HT1080 (cell line): ENCODE measurements at places on chromosomes 5 and 9. TPM values are rescaled to one million over a fixed set of nuclear protein-coding genes. Genes with fewer than 3 reads are reported as not detected.
A peak's percentile ranks its signal among the peaks of the same experiment; 100 is the strongest.

DNA sequence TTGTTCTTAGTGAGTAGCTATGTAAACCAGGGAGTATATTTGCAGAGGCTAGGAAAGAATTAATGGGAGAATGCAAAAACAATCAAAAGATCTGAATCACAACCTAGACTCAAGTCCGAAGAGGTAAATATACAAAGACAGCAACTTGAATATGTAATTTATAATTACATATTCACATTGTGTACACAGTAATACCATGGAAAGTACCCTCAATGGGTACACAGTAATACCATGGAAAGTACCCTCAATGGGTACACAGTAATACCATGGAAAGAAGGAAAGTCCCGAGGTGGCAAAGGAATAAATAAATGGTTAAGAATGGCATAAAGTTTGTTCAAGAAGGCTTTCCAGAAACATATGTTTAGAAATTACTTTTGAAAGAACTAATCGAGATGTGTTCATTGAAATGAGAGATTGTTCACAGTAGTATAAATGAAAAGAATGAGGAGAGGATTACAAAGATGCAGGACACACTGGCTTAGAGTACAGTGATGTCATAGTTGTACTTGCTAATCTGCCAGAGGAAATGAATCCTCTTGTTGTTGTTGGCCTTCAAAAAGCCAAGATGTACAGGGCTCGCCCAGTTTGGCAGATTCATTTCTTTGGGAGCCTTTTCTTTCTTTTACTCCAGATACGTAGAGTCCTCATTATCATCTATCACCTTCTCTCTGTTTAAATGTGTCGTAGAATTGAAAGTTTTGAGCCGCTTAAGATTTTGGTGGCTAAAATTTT lies 116.0 kb downstream of the UNC13B start:
- DNase-seq = peak; percentile 72

- no peak for DNase-seq
Observed at GRCh38 chr5:109876030-109876725, 186.5 kb downstream of the MAN2A1 start.

GRCh38 chr5:172579403-172579990 lies 61.6 kb upstream of the NEURL1B start:
- DNase-seq = no peak

- peak; percentile 18 for DNase-seq
Observed at GRCh38 chr9:2362150-2362549, 259.4 kb upstream of the VLDLR start.

DNA sequence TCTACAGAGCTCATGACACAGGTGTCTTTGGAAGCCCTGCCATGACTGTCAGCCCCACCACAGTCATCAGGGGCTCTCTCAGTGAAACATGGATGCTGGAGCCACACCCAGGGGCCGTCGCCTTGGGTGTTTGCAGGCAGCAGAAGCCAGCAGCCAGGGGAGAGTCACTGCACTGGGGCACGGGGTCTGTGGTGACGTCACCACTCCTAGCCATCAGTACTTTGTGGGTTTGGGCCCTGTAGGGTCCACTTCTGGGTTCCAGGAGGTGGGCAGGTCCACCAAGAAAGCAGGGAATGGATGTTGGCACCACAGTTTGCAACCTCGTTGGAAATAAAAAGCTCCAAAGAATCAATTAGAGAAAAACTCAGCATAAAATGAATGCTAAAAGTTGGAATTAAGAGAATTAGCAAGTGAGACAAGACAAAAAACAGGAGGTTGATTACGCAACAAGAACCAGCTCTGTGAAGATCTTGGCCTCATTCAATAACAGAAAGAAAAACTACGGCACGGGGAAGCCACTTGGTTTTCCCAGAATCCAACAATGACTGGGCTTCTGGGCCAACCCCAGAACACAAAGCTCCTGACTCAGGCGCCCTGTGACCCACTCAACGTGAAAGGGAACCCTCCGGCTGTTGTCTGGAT lies 34.3 kb downstream of the MED10 start:
- no peak for DNase-seq

DNA sequence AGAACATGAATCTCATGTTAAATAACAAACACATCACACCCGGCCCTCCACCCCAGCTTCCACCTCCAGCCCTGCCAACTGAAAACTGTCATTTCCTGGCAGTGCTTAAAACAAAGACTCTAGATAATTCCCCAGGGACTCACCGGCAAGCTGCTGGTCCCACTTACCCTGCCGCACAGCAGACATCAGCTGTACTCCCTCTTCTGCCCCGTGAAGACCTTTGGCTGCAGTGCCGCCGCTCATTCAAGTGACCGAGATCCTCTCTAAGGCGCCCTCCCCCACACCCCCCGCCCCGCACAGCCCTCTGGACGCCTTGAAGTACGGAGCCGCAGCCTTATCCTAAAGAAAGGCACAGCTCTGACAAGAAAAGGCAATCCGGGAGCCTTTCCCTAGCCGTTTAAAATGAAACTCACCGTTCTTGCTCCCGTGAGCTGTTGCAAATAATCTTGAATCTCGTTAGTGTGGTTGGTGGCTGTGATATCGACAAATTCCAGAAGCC lies 434 bp downstream of the GLRX start:
- peak; percentile 42 for DNase-seq

- no peak for DNase-seq
Observed at GRCh38 chr5:66597183-66597757, 1.1 kb downstream of the MAST4 start.

Gene SHOC1
- not detected in 2 replicates for total RNA-seq

- DNase-seq = no peak
Observed at GRCh38 chr9:16003785-16004184, 450.9 kb downstream of the CCDC171 start.

Gene UHRF2
- 47.8 and 58.5 TPM in 2 replicates for total RNA-seq

DNA sequence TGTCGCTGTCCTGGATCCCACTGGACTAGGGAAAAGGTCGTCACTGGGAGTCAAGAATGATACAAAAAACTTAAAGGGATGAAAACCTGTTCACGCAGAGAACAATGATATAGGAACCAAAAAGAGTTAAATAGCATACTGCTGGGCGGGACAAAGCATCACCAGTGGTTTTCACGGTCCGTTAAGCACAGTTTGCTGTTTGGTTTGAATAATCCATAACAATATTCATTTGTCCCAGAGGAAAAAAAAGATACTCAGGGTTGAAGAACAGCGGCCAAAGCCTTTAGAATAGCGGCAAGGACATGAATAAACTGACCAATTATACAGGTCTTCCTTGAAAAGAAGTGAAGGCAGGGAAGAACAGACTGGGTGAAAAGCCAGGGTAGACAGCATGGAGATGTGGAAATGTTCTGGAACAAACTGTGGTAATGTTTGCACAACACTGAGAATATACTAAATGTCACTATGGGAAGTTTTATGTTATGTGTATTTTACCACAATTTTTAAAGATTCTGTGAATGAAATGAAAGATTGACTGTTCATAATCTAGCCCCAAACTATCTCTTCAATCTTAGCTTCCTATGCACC lies 60.8 kb downstream of the MTMR12 start:
- no peak for DNase-seq

GRCh38 chr9:90299968-90300367 lies 342.7 kb downstream of the DIRAS2 start:
- DNase-seq = no peak

- peak; percentile 52 for DNase-seq
Observed at GRCh38 chr9:385818-386398, 171.2 kb downstream of the DOCK8 start.

Gene SV2C
- total RNA-seq = not detected in 2 replicates

Gene PCDHB8
- not detected in 2 replicates for total RNA-seq

DNA sequence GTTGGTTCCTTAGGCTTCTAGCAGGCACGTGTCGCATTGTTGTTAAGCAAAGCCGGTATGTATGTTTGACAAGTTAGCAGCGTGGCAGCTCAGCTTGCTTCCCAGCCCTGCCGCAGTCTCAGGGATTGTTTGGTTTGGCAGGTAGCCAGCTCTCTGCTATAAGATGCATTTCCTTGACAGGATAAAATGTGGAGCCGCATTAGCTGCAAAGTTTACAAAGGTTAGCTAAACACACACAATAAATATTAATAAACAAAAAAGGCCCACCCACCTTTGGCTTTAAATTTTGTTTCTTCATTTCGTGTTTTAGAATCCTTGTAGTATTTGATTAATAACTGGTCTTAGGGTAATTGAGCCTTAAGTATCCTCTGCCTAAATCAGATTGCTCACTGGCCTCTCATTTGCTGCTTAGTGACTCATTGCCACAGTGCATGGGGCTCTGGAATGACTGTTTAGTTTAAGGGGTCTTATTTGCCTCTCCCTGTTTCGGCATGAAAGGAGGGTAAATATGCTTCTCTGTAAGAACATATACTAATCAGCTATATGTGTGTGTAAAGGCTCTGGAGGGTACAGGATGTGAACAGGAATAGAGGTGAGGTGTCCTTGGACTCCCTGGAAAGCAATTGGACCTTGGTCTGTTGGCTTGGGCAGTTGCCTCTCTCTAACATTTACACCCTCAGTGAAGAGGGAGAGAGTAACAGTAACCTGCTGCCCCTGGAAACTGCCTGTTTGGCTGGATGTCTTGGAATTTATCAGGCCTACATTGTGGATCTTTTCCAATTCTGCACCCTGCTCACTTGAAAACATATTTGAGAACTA lies 122.0 kb downstream of the GDNF start:
- peak; percentile 93 for DNase-seq

DNA sequence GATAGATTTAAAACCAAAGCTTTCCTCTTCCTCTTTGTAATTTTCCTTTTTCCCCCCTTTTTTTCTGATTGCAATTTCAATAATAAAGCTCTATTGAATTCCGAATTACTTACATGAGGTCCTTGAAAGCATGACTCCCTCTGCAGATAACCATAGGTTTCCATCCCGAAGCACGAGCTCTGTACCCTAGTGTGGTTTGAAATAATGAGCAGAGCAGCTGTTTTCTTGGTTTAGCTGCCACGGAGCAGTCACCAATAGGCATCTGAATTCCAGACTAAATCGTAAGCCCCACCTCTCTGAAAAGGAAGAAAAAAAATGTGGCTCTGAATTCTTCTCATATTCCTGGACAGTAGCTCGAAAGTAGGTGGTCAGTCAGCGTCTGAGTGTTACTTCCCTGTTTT lies 18.5 kb upstream of the GNE start:
- DNase-seq = peak; percentile 81

Gene SPINK4
- not detected in 2 replicates for total RNA-seq

Gene SPAG8
- total RNA-seq = 0.26 and 1.0 TPM in 2 replicates

Gene CDH9
- total RNA-seq = not detected in 2 replicates

GRCh38 chr5:124105326-124105725 lies 593.3 kb downstream of the CSNK1G3 start:
- no peak for DNase-seq

DNA sequence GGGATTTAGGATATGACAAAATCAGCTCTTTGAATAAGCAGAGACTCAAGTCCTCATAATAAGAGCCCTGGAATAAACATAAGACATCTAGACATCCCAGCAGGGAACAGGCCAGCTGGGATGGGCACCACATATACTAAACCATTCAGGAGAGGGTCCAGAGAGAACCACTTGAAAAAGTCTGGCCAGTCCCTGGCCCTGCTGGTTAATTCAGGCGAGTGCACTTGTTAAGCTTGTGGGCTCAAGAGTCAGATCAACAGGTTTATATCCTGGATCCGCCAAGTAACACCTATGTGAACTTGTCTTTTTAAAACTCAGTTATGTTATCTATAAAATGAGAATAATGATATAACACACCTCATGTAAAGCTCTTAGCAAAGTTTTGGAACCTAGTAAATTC lies 63.3 kb downstream of the CAVIN4 start:
- DNase-seq = no peak

DNA sequence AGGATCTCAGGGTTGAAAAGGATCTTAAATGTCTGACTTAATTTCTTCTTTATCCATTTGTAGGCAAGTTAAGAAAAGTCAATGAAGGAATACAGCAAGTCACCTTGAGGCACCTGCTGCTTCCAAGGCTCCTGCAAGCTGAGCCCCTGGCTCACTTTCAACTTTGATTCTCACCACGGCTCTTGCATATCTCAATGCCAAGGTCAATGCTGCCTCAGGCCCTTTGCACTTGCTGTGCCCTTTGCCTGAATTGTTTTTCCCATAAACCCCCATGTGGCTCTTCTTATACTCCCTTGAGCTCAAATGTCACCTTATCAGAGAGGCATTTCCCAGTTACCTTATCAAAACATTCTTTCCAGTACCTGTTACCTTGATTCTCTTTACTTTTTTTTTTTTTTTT lies 144.3 kb upstream of the RAPGEF1 start:
- no peak for DNase-seq

- no peak for DNase-seq
Observed at GRCh38 chr5:159752622-159753275, 163.5 kb upstream of the ADRA1B start.

- no peak for DNase-seq
Observed at GRCh38 chr5:30605693-30606268, 587.7 kb upstream of the CDH6 start.

GRCh38 chr9:136943291-136944211 lies 987 bp downstream of the FBXW5 start:
- no peak for DNase-seq

DNA sequence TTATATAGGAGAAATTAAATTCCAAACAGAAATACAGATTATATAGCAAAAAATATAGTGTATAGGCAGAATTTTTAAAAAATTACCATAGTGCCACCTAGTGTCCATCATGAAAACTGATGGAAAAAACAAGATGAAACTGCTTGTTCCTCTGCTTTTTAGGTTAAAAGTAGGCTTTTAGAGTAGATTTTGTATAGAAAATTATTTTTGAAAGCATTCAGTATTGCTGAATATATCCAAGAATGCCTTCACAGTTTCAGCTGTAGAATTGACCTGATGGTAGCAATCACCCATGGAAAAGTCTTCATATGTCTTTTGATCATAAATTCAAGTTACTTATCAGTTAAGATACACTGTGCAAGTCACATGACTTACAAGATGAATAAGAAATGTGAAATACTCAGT lies 19.7 kb downstream of the RIOK2 start:
- DNase-seq = no peak

DNA sequence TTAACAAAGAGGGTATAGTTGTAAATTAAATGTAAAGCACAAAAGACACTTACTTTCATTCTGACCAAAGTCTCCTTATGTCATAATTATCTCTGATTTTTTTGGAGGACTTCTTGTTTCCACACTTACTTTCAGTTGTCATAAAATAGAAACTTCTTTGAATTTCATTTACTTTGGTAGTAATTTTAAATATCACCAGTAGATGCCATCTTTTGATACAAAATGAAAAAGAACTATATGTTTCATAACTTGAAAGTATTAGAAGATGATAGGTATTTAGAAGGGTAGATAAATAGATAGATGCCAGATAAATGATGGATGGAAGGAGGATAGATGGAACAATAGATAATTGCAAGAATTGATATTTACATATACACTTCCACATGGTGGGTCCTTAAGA lies 1865.3 kb upstream of the CDH9 start:
- no peak for DNase-seq

Gene DDX31
- total RNA-seq = 22.0 and 26.1 TPM in 2 replicates

Gene TMED9
- 84.7 and 164 TPM in 2 replicates for total RNA-seq
